Activated CD4-positive, alpha-beta T cell treated with anti-CD3 and anti-CD28 coated beads, Interleukin-2, Interleukin-6, amounts not matched to agents 100 ng/mL and 50 ng/mL, durations not matched to agents 16 hours and 8 hours (primary cell): ENCODE measurements at places on chromosomes 6 and 20.
A peak's percentile ranks its signal among the peaks of the same experiment; 100 is the strongest.

DNA sequence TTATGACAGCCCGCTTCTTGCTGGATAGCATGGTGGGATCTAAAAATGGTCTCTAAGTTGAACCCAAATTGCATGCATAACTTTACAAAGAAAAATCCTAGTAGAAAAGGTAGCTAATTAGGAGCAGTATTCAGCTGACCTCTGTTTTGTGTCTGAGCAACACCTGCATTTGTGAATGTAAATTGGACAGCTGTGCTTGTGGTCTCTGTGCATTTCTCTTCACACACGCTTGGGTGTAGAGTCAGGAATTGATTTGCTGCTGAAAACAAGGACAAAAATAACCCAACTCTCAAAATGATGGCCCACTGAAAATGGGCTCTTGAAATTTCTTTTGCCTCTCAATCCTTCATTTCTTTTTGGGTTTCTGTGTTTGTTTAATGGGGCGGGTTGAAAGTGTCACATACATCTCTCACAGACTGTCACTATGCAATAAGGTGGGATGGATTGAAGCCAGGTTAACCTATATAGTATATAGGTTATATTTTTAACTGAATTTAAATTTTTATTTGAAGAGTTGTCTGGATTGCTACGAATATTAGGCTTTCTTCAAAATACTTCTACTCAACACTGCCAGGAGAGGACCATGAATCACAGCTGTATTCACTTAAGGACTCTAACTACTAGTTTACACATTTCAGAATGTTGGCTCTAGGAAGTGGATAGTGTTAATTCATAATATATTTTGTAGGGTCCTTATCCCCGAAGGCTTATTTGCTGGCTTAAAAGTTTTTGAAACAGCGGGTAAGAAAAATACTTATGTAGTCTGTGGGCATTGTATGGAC, 46.5 kb downstream of the SOBP start:
- no peak for DNase-seq

- DNase-seq: peak; percentile 51
These were observed 127.2 kb upstream of the TAB2 start for GRCh38 chr6:149190224-149190831.

DNA sequence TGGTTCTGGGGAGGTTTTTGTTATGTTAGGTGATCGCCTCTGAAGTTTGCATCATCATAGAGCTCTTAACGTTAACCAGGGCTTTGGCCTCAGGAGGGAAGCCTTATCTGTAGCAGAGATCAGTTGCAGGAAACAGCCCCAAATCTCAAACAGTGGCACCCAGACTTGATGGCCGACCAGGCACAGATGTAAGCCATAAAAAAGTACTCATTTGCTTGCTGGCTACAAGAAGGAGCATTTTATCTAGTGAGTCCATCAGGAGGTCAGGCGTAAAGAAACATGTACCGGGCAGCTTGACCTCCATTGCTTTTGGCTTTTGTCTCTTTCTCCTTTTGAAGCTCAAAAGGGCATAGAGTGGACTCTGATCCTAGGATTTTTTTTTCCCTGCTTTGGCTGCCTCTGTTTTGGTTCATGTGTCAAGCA, 122.3 kb downstream of the CCDC170 start:
- no peak for DNase-seq

DNA sequence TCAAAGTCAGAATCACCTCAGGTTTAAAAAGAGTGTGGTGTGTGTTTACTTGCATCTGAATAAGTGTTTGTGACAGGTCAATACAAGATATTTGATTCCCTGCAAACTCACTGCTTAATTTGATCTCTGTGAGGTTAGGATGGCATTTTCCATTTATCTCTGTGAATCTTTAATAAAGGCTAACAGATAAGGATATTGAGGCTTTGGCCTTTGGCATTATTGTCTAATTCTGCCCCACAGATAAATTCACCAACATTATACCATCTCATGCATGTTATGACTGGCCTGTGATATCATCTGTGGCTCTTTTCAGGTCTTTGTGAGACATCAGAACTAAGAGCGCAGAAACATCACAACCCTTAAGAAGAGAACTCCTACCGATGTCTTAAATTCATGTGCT, 84.7 kb downstream of the TRMT6 start:
- DNase-seq: no peak

DNA sequence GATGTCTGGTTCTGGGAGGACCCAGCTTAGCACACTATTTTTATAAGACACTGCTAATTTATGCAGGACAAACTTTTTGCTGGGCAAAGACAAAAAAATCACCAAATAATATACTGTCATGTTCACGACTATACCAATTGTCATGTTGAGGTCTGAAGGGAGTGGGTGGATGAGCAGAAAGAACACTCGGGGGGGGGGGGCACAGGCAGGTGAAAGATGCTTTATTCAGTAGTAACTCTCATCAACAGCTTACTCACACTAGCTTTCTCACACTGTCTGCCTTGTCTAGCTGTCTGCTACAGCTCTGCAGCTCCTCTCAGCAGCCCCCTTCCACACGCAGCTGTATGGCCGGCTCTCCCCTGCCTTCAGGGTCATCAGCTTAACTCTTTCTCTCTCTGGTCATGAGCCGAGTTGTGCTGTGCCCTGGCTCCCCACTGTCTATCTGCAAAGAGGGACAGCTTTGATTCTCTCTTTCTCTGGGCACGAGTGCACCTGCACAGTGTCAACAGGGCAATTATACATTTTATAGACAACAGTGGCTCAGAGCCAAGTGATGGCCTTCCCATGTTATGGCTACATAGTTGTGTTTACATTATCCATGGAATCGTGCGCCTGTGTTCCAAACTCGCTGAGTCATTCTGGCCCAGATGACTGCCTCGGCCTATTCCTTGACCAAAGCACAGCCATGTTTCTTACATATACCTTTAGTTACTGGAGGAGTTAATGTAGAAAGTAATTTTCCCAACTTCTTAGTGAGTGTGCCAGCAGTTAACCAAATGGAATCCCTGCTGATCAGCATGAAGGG, 187.7 kb upstream of the PRSS16 start:
- DNase-seq: no peak

DNA sequence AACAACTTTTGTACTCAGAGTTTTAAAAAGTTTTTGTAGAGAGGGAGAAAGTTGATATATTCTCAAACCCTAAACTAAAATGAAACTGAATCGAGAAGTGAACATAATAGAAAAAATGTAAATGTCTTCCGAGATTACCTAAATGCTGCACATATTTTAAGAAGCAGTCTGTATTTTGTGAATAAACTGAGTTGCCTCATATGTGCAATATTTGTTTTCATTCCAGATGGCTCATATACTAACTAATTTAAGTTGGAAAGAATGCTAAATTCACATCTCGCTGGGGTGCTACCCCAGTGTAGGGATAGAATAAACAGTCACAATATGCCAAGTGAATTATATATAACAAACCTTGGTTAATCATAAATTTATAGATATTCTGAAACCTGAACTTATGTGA, 285.9 kb upstream of the THEMIS start:
- no peak for DNase-seq

DNA sequence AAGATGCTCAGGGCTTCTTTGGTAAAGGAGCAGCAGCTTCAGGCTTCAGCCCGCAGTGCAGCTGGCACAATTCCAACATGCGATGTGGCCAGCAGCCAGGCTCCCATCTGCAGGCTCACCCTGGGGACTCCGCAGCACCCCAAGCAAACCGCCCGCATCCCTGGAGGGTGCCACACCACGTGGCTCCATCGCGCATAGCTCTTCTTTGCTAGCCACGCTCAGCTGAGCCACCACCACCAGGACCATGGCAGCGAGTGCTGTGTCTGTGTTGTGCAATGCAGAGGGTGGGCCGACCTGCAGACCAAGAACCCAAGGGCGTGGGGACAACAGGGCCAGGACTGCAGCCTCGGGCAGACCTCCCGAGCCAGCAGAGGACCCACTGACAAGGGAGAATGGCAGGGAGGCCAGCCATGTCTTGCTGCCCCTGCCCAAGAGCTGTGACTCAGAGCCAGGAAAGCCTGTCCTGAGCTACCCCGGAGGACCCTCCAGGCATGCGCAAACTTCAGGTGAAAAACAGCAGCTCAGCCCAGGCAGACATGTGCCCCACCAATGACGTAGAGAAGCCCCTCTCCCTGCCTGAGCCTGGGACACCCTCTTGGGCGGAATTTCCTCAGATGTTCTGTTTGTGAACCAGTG, 87.8 kb downstream of the GINS1 start:
- DNase-seq: no peak
